ENCODE measurements at places on chromosomes 5 and 9.

- DNase-seq: no peak
Observed at GRCh38 chr9:92270511-92270910, 23.0 kb downstream of the IARS1 start.

GRCh38 chr5:2110137-2110933, 227.6 kb upstream of the IRX4 start:
- no peak for DNase-seq

DNA sequence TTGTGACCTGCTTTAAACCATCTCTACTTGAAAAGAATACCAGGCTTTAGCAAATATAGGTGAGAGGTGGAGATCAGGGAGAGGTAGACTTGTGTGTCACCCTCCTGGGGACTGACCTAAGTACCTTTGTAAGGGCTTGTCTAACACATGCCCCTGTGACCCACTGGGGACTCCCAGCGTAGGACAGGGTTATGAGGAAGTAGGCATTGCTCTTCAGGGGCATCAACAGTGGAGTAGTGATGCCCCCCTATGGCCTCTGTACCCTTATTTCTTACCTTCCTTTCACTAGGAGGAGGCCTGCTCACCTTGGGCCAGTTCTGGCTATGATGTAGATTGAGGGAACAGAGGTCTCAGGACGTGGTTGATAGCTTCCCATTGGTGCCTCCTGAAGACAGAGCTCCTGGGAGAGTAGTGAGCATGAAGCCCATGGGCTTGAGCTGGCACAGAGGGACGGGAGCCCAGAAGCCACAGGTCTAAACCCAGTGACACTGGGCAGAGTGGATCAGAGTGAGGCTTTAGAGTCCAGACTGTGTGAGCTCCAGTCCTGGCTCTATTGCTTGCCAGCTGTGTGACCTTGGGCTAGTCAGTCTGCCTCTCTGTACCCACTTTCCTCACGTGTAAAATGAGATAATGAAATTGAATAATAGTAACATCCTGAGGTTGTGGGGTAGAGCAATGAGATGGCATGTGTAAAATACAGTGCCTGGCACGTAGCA, 191.7 kb downstream of the AOPEP start:
- DNase-seq: no peak

DNA sequence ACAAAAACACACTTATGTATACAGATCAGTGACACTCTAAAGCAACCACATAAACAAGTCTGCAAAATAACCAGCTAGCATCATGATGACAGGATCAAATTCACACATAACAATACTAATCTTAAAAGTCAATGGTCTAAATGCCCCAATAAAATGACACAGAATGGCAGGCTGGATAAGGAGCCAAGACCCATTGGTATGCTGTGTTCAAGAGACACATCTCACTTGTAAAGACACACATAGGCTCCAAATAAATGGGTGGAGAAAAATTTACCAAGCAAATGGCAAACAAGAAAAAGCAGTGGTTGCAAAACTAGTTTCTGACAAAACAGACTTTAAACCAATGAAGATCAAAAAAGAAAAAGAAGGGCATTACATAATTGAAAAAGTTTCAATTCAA, 26.0 kb downstream of the GAPT start:
- no peak for DNase-seq

DNA sequence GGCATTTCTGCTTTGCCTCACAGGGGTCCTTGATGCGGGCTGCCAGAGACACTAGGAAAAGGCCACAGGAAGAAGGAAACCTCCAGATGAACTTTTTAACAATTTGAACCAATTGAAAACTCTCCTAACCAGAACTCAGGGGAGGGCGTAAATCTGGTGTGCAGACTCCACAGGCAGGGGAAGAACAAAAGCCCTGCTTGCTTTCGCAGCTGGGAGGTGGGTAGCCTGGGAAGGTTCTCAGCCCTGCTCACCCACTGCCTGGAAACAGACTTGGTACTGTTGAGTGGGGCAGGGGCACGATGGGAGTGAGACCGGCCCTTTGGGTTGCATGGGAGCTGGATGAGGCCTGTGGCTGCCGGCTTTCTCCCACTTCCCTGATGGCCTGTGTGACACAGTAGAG, 237.8 kb upstream of the TLE4 start:
- DNase-seq: no peak

DNA sequence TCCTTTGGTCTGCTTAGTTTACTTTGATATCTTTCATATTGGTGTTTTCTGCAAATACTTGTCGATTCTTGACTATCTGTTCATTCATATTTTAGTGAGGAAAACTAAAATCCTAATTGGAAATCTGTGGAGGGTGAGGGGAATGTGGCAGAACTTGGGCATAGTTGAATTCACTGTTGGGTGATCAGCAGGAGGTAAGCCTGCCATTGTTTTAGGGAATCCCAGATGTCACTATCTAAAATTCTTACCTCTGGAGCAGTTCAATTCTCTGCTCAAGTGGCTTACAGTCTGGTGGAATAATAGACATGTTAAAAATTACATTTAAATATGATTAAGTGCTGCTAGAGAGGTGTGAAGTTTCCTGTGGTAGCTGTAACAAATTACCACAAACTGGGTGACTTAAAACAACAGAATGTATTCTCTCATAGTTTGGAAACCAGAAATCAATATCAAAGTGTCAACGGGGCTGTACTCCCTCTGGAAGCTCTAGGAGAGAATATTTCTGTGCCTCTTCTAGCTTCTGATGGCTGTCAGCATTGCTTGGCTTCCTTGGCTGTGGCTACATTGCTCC, 90.3 kb upstream of the GCNT4 start:
- DNase-seq: no peak

- no peak for DNase-seq
Observed at GRCh38 chr5:119083679-119084078, 12.8 kb downstream of the DMXL1 start.

DNA sequence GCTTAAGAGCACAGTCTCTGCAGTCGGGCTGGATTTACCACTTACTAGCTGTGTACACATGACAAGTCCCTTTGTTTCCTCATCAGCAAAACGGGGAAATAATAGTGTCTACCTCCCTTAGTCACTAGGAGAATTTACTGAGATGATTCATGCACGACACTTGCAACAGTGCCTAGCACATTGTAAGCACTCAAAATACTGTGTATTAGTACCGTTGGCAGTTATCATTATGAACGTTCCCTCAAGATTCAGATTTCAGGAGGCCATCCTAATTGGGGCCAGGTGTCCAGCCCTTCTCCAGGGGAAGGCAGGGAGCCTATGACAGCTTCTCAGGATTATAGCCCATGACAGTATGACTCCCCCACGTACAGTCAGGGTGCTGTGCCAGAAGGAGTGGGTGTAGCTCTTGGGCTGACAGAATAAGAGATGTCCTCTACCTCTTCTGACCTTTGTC, 164.3 kb downstream of the DOCK2 start:
- no peak for DNase-seq

- DNase-seq: no peak
Observed at GRCh38 chr5:169637549-169638121, 560 bp downstream of the DOCK2 start.

DNA sequence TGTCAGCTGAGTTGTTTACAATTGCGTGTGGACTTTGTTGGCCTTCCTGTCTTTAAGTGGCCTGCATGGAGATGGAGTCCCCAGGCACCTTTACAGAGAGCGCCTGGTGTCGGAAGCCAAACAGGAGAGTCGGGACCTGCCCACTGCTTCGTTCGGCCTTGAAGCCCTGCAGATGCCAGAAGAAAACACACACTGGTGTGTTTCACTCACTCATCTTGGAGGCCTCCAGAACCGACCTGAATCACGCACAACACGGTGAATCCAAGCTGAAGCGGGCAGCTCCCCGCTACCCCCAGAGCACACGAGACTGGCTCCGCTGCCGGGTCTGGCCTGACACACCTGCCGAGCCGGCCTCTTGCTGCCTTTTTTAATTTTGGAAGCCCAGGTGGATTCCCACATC, 419.4 kb upstream of the IRX4 start:
- DNase-seq: no peak

DNA sequence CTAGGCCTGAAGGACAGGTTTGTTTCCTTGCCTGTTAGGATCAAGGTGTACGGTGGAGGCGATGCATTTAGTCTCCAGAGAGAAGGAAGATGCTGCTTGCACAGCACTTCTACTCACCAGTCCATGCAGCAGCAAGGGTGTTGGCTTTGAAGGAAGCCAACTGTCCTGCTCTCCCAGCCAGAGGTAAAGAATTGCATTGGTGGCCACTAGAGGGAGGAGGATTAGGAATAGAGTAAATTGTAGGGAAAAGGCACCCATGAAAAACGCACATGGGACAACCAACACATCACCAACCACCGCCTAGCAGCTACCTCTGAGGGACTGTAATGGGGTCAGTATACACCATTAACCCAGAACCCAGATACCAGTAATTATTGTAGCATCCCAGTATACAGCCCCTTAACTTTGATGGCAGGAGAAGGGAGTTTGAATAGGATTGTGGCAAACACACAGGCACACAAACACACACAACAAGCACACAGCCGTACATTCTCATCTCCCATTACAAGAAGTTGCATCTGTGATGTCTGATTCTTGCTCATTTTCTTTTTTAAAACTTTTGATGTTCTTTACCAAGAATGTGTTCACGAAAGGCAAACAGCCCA, 267.7 kb downstream of the ADAMTS6 start:
- peak; percentile 1 for DNase-seq

DNA sequence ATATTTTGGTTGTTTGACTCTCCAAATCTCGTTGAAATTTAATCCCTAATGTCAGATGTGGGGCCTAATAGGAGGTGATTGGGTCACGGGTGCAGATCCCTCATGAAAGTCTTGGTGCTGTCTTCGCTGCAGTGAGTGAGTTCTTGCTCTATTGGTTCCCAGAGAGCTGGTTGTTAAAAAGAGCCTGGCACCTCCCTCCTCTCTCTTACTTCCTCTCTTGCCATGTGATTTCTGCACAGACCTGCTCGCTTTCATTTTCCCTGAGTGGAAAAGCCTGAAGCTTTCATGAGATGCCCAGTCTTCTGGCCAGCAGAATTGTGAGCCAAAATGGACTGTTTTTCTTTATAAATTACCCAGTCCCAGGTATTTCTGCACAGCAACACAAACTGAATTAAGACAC, 221.6 kb downstream of the MAT2B start:
- no peak for DNase-seq

DNA sequence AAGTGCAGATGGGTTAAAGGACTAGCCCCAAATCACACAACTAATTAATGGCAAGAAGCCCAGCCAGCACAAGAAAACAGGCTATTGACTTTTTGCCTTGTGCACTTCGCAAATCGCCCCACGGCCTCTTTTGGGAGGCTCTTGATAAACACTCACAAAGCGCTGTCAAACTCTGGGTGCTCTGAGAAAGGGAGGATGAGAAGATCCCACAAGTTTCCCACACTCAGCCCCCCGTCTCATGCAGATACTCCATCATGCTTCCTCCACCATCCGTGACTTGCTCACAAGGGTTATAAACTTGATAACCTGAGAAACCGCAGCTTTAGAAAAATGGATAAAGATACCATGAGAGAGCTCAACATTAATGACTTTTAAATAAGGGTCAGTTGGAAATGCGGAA, 219.7 kb downstream of the EBF1 start:
- DNase-seq: no peak

DNA sequence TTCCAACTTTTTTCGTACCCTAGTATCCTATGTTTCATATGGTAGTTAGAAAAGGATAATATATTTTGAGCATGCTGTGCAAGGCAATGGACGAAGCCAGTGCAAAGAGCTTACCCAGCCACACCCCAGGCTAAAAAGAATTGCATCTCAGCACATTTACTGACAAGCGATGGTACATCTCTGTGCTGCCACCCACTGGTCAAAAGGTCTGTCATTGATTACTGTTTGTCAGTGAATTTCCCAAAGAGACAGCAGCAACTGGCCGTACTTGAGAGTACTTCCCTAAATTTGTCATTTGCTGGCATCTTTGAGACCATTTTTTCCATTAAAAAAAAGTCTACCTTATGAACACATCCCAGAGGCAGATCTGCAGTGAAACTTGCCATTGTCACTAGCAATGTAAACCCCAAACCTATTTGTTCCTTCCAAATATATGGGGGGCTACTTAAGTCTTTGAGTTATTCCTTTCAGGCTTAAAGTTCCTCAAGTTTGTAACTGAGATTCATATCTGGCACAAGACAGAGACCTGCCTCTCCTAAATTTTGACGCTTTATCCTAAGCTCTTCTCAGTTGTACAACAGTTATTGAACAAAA, 184.3 kb downstream of the CTNND2 start:
- no peak for DNase-seq

DNA sequence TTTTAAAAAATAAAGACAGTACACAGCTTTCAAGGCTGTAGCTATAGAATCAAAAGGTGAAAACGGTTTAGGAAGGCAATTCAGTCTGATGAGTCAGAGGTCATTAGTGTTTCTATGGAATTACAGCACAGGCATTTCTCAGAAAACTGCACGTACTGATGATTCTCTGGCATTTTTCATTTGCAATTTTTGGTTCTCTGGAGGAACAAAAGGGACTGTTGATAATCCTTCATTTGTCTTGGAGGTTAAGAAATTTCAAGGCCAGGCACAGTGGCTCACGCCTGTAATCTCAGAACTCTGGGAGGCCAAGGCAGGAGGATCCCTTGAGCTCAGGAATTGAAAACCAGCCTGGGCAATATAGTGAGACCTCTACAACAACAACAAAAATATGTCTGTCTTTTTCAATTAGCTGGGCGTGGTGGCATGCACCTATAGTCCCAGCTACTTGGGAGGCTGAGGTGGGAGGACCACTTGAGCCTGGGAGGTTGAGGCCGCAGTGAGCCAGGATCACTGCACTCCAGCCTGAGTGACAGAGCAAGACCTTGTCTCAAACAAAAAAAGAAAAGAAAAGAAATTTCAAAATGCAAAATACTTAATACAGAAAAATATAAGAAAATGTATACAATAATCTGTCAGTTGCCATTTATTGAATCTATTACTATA, 27.3 kb downstream of the NR6A1 start:
- peak; percentile 76 for DNase-seq

DNA sequence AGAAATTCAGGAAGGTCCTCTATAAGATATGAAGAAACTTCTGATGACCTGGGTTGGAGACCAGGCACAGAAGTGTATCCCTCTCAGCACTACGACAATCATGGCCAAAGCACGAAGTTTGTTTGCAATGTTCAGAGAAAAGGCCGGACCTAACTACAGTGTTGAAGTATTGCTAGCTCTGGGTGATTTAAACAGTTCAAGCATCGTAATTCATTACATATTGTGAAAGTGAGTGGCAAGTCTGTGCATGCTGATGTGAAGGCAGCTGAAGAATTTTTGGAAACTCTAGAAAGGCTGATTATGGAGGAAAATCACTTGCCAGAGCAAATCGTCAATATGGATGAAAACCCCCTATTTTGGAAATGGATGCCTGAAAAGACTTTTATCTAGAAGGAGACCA, 67.2 kb upstream of the PANK3 start:
- DNase-seq: no peak

DNA sequence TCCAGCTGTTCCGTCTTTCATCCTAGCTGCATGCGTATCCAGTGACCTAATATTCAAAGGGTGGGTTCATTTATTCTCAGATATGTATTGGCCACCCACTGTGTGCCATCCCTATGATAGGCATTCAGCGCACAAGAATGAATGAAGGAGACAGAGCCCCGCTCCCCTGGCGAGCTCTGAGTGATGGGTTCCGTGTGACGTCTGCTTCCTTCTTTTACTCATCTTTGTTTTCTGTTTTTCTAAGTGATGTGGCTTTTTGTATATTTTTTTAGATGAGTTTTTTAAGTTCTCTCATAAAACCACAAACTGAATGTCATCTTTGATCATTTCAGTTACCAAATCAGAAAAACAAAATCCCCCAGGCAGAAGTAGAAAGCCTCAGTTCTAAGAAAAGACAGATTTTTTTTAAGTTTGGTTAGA, 168.3 kb upstream of the OTULINL start:
- DNase-seq: no peak

GRCh38 chr5:177368869-177369644, 11.3 kb downstream of the RGS14 start:
- peak; percentile 26 for DNase-seq
